Activated CD8-positive, alpha-beta memory T cell treated with anti-CD3 and anti-CD28 coated beads, Interleukin-2, amount 10 ng/mL, durations not matched to agents 7 days and 5 days (primary cell): ENCODE measurements at places on chromosomes 4 and X.
A peak's percentile ranks its signal among the peaks of the same experiment; 100 is the strongest.

GRCh38 chrX:21728276-21728968 is 29.5 kb downstream of the SMPX start:
- H3K27me3 ChIP-seq, result peaks cover 2% of the 10 kb centered on the region
- H3K36me3 ChIP-seq, result no peaks in the 10 kb centered on the region
- H3K4me1 ChIP-seq, result no peaks in the 10 kb centered on the region
- no peak overlapping the region for H3K27ac ChIP-seq
- DNase-seq, result no peak

- H3K27ac ChIP-seq, result no peak within 1 kb of the TSS
- H3K27me3 ChIP-seq, result peaks cover 81% of the 10 kb centered on the region
- peak within 1 kb of the TSS; percentile 40 for H3K4me3 ChIP-seq
- no peak for DNase-seq
Measured at GRCh38 chr4:154491341-154492271, at the start of gene DCHS2. Gene DCHS2, minus strand, starts transcription at chr4:154491799. Its CDS starts 444 bp downstream, at chr4:154491355.

DNA sequence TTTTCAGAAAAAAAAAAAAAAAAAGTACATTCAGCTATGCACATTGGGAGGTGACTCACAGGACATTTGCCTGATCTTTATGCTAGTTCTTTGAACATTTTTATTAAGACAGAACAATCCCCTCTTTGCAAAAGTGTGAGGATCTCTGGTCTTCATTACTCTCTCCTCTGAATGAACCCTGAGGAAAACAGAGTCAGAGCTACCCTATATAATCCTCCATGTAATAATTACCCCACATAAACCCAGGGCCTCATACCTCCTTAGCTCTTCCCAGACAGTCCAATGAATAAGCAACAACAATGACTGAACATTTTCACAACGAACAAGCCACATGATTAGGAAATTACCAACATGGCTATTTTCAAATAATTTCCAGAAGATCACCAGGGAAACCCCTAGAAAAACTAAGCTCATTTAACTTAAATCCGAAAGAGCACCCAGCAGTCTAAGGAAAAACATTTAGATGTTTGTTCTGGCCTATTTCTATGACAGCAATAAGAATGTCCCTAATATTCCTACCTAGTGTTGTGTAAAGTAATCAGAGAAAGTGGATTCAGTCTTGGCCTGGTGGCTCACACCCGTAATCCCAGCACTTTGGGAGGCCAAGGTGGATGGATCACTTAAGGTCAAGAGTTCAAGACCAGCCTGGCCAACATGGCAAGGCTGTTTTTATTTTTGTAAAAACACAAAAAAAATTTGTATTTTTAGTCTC is 37.8 kb downstream of the TBC1D9 start:
- no peaks in the 10 kb centered on the region for H3K4me1 ChIP-seq
- no peak overlapping the region for H3K4me3 ChIP-seq
- H3K27me3 ChIP-seq, result no peaks in the 10 kb centered on the region
- no peaks in the 10 kb centered on the region for H3K36me3 ChIP-seq
- no peak for DNase-seq

GRCh38 chrX:30863974-30864373 is 25.1 kb downstream of the TAB3 start:
- H3K36me3 ChIP-seq, result peaks cover 15% of the 10 kb centered on the region
- no peaks in the 10 kb centered on the region for H3K27me3 ChIP-seq
- no peak overlapping the region for H3K27ac ChIP-seq
- no peak overlapping the region for H3K4me3 ChIP-seq
- H3K4me1 ChIP-seq, result peaks cover 5% of the 10 kb centered on the region
- DNase-seq, result no peak

DNA sequence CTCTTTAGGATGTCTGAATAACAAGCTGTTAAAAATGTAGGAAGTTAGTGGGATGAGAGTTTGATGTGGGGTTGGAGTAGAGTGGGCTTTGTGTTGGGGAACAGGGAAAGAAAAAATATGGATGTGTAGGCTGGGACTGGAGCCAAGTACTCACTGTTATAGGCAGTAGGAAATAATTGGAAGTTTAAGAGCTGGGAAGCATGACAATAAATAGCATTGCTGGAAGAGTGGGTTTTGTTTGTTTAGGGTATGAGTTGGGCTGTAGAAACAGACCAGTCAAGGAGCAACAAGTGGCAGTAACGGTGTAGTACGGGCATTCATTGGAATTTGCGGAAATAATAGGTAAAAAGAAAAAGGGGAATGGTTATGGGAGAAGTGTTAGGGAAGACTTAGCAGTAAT is 81.6 kb downstream of the KDM6A start:
- H3K4me1 ChIP-seq, result peaks cover 3% of the 10 kb centered on the region
- no peak overlapping the region for H3K27ac ChIP-seq
- no peak overlapping the region for H3K4me3 ChIP-seq
